ENCODE measurements at places on chromosomes 7 and 10. TPM values are rescaled to one million over a fixed set of nuclear protein-coding genes. Genes with fewer than 3 reads are reported as not detected.

Gene ENO4
- total RNA-seq: not detected

Gene CABCOCO1
- total RNA-seq: not detected

Gene FXYD4
- total RNA-seq: not detected

Gene TMEM270
- total RNA-seq: not detected

Gene PDZD8
- 29.8 TPM for total RNA-seq

Gene SLK
- total RNA-seq: 23.7 TPM

GRCh38 chr10:44647877-44648542 is 263.1 kb upstream of the CXCL12 start:
- no peak for DNase-seq

GRCh38 chr10:132341781-132342180 is 9.8 kb downstream of the LRRC27 start:
- DNase-seq: no peak

- no peak for DNase-seq
These were observed 35.3 kb downstream of the SAMD8 start for GRCh38 chr10:75146780-75147179.

DNA sequence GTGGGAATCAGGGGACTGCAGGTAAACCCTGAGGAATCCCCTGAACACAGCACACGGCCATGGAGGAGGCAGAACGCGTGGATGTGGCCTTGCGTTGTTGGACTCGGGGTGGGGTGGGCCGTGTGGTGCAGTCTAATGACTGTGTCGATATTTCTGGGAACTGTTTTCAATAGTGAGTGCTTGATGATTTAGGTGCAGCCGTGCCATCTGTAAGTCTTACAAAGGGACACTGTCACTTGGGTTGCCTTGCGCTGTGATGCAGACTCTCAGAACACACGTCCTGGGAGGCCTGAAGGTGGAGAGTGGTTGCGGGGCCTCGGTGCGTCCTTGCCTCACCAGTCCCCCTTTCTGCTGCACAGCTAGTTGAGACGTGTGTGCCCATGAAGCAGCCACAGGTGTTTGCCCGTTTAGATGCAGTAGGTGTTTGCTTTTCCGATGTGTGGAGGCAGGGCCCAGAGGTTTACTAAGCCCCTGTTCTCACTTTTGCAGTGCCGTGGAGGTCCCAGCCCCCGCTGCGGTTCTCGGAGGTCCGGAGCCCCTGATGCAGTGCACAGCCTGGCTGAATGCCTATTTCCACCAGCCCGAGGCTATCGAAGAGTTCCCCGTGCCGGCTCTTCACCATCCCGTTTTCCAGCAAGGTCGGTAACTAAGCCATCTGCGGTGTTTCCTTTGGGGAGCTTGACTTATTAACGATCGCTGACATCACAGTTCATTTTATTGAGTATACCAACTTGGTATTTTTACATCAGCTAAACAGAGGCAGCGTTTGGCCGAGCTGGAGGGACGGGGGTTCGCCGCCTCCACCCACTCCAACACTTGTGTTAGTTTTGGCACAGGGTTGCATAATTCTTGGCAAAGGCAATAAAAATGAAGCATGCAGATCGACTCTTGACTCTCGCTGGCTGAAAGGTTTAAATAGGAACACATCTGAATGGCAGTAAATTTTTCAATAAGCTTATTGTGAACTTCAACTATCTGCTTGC is 240.7 kb downstream of the MGMT start:
- DNase-seq: no peak

DNA sequence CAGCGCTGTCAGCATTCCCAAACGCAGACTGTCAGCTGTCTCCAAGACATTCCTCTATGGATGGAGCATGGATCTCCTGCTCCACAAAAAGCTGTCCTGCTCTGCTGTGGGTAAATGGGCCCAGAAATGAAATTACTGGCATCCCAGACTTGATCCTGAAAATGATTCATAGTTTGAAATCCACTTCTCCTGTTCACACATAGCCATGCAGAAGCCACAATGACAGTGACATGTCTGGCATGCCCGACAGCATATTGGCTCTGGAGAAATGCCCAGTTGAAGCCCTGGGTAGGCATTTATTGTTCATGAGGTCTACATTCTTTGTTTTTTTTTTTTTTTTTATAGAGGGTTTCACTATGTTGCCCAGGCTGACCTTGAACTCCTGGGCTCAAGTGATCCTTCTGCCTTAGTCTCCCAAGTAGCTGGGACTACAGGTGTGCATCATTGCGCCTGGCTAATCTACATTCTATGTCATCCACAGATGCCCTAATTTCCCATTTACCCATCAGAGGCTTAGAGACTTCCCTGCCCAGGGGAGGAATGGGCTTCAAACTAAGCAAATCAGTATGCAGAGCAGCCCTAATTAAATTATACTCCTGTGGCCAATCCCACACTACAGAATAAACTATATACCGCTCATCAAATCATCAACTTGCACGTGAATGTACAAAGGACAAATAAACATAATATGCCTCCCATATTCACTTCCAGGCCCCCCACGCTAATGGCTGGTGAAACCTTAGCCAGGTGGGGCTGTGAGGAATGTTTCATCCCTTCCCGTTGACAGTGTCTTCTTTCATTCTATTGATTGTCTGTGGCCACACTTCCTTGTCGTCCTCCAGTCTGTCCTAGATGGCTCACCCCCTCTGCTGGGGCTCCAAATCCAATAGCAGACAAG is 61.8 kb upstream of the EEPD1 start:
- no peak for DNase-seq

DNA sequence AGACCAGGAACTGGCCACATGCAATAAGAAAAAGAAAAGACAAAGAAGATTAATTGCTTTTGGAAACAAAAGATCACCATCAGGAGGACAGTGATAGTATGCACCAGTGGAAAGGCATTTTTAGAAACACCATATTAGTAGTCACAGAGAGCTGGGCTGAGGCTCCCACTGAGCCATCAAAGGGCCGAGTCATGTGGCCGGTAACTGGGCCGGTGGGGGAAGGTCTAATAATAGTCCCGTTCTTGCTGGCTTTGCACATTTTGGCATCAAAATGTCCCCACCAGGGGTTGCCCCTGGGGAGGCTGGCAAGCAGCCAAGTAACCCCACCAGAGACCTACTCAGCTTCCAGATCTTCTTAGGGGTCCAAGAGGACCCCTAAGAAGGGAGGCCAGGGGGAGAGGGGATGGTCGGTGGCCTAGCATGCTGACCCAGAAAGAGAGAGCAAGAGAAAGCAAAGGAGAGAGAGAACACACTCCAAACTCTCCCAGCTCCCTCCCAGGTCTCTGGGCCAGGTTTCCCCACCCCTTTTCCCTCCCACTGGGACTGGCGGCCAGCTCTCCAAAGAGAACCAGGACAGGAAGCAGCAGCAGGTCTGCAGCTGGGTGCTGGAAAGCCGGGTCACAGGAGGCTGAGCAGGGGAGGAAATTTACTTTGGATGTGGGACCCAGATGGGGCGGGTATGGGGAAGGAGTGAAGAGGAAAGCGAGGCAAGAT is 70.2 kb upstream of the FGFR2 start:
- DNase-seq: no peak

DNA sequence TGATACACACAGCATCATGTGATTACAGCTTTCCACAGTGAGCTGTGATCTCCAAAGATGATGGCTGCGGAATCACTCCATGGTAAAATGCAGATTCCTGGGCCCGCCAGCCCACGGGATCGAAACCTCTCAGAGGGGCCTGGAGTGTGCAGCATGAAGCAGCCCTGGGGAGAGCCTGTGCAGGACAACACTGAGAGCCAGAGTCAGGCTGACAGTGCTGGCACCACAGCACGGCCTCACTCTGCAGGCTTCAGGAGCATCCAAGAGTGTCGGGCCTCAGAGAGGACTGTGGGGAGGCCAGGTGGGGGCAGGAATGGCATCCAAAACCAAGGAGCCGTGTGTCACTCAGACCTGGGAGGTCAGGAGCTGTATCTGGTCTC is 533.4 kb downstream of the TCERG1L start:
- no peak for DNase-seq

- no peak for DNase-seq
These were observed 9.1 kb upstream of the ASIC3 start for GRCh38 chr7:151038951-151039849.
